Activated CD4-positive, alpha-beta T cell treated with anti-CD3 and anti-CD28 coated beads for 36 hours (primary cell): ENCODE measurements at places on chromosomes 16 and 17.
A peak's percentile ranks its signal among the peaks of the same experiment; 100 is the strongest.

- no peak for DNase-seq
These were observed 356.3 kb upstream of the TNRC6C start for GRCh38 chr17:77602062-77602746.

- DNase-seq = no peak
These were observed 302.2 kb downstream of the CNTNAP4 start for GRCh38 chr16:76579277-76579922.

DNA sequence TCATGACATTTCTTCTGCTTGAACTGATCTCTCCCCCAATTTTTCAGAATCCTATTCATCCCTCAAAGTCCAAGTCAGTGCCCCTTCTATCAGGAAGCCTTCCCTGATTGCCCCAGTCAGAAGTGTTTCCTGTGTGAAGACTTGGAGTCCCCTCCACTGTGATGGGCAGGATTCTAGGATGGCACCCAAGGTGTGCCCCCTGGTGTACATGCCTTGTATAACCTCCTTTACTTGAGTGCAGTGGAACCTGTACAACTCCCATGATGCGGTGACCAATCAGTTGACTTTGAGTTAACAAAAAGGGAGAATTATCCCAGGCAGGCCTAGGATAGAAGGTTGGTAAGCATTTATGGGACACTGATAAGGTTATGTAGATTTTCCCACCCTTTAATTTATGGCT lies 23.4 kb downstream of the MYH13 start:
- peak; percentile 10 for DNase-seq

DNA sequence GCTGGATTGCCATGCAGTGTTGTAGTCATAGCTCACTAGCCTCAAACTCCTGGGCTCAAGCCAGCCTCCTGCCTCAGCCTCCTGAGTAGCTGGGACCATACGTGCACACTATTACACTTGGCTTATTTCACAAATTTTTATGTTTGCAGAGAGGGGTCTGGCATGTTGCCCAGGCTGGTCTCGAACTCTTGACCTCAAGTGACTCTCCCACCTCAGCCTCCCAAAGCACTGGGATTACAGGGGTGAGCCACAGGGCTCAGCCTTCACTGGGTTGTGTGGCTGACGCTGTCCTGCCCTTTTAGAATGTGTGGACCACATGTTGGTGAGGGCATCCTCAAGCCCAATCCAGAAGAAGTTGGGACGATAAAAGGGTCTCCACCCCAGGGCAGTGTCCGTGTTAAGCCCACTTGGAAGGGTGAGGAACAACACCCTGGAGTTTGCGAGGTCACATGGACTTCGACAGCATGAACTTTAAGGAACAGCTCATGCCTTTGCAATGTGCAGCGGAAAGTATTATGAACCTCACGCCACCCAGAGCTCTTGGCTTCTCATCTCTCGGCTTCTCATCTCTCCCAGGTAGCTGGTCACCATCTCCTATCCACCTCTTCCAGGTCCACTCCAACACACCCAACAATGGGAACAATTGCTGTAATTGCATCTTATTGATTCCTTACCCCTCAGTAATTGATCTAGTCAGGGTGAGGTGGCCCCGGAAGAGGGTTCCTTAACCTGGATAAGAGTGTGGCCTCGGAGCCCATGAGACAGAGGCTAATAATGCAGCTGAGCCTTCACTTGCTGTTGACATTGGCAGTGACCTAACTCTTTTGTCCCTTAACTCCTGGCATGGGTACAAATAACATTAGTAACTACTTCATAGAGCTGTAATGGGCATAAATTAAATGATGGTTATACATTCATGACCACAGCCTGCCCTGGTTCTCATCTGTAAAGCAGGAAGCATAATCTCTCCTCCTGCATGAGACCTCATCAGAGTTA lies 6.7 kb downstream of the FOXL1 start:
- DNase-seq = no peak

DNA sequence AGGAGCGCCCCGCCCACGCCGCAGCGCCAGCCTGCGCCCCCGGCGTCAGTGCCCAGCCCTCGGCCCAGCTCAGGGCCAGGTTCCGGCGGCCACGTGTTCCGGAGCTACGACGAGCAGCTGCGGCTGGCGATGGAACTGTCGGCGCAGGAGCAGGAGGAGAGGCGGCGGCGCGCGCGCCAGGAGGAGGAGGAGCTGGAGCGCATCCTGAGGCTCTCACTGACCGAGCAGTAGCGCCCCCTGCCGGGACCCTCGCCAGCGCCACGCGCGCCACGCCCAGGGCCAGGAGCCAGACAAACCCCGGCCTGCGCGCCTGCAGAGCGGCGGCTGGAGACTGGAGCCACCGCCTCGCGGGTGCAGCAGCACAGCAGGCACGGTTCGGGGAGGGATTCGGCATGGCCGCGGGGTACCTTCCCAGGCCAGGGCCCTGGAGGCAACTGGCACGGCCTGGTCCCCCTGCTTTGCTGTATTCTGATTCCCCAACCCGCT lies 9.3 kb downstream of the CORO6 start:
- peak; percentile 98 for DNase-seq

DNA sequence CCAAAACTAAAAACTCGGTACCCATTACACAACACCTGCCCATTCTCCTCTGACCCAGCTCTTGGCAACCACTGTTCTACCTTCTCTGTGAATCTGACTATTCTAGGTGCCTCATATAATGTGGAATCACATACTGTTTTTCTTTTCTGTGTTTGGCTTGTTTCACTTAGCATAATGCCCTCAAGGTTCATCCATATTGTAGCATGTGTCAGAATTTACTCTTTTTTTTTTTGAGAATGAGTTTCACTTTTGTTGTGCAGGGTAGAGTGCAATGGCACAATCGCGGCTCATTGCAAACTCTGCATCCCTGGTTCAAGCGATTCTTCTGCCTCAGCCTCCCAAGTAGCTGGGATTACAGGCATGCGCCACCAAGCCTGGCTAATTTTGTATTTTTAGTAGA lies 59.5 kb upstream of the RBL2 start:
- DNase-seq = peak; percentile 22

DNA sequence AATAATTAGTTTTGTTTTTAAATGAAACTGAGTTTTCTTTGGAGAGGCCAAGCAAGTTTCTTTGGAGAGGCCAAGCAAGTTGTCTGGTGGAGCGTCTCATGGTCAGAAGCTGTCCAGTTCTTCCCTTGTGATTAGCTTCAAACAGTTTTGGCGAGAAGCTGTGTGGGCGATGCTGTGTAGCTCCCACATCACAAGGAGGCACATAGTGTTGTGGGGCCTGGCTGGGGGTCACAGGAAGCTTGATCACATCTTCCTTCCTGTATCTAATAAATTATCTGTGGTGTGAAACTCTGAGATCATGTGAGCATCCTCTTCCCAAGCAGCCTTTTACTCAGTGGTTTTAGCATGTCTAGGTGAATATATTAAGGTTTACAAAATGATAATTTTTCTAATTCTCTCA lies 33.9 kb downstream of the SPECC1 start:
- DNase-seq = no peak

- DNase-seq = no peak
These were observed 18.8 kb downstream of the CCDC182 start for GRCh38 chr17:57726213-57726790.

DNA sequence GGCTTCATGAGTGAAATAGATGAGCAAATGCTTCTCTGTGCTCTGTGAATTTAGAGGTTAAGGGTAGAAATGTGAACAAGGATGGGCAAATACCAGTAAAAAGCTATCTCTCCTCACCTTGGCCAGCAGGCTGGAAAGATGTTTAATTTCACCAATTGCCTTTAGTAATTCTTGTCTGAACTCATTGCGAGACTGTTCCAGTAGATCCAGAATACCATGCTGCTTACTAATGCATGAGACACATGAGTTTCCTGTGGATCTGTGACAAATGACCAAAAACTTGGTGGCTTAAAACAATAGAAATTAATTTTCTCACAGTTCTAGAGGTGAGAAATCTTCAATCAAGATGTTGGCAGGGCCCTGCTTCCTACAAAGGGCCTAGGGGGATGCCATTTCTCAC lies 9.3 kb upstream of the ZNF624 start:
- DNase-seq = no peak

GRCh38 chr17:81117672-81118198 lies 47.6 kb upstream of the PVALEF start:
- no peak for DNase-seq

- DNase-seq = no peak
These were observed 45.4 kb downstream of the RAP1GAP2 start for GRCh38 chr17:2841606-2842005.

- no peak for DNase-seq
These were observed 165.2 kb upstream of the CHMP6 start for GRCh38 chr17:80826346-80826954.

DNA sequence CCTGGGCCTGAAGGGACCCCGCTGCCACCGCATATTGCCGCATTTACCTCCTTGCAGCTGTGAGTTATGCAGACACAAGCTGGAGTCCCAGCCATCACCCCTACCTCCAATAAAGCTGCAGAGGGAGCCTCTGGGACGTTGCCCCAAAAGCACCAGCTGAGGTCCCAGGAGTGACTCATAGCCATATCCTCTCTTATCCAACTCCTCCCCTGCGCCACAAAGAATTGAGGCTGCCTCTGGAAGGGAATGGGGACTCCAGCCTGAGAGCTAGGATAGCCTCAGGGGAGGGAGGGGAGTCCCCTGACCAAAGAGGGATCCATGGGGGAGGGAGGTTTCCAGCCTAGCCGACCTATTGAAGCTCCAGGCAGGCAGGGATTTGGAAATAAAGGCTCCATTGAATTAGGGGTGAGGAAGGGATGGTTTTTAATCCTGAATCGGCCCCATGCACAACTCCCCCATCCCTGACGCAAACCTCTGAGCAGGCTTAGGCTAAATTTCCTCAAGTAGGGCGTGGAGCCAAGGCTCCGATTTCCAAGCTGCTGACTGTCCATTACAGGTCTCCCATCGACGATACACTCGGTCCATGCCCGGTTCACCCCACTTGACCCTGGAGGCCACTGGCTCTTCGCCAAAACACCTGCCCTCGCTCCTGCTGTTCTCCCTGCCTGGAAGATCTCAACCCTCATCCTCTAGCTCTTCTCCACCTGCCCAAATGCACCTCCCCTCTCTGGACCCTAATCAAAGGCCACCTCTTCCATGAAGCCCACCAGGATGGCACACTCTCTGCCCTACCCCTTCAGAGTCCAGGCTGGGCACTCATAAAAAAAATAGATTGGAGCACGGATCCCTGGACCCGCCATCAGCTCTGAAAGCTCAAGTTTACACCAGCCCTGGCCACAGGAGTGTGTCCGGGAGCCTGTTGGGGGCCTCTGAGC lies 27.5 kb downstream of the PIMREG start:
- no peak for DNase-seq

DNA sequence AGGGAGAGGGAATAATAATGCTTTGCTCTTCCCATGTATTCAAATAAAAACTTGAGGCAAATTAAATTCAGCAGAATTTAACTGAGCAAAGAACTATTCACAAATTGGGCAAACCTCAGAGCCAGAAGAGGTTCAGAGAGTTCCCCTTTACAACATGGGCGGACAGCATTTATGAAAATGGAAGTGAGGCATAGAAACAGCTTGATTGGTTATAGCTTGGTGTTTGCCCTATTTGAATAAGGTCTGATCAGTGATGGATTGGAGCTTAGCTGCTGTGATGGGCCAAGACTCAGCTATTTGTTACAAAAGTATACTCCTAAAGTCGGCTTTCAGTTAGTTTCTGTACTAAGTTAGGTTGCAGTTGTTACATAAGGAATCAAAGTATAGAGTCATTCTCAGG lies 63.0 kb downstream of the TMEM100 start:
- DNase-seq = no peak

GRCh38 chr16:55765161-55765560 lies 67.7 kb downstream of the CES1 start:
- DNase-seq = no peak
